Stimulated activated CD4-positive, alpha-beta T cell treated with anti-CD3 and anti-CD28 coated beads, TNF-alpha, amount 100 ng/mL, for 24 hours (primary cell): ENCODE measurements at places on chromosomes 12 and 14.

DNA sequence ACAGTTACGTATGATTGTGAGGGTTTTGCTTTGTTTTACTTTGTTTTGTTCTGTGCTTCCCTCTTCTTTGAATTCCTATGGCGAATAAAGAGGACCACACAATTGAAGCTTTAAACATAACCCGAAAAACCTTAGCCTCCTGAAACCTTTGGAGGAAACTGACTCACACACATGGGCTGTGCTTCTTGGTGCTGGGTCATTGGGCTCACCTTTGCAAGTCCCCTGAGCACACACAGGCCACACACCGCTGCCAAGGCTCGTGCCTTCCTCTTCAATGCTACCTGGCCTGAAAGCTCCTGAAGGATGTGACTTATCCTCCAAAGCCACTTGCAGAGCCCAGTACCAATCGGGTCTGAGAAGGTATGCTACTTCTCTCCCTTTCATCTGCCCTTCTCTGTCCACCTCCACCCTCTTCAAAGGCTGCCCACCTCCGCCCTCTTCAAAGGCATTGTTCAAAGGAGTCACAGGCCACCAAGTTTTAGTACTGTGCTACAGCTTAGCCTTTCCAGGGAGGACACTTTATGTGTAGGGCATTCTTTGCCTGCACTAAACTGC is 114.6 kb downstream of the FOXN3 start:
- DNase-seq, result no peak

DNA sequence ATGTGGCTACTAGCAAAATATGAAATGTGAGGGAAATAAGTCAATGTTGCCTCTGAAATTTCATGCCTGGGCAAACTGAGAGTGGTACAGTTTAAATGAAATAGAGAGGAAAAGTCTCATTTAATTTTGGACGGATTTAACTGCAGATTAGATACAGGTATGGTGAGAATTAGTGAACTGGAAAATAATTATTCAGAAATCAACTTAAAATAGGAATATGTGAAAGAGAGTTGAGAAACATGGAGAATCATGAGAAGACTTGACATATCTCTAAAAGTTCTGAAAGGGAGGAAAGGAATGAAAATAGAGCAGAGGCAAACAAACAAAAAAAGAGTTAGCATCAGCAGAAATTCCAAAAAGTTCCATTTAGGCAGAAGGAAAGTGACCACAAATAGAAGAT is 33.5 kb upstream of the BMAL2 start:
- no peak for DNase-seq

DNA sequence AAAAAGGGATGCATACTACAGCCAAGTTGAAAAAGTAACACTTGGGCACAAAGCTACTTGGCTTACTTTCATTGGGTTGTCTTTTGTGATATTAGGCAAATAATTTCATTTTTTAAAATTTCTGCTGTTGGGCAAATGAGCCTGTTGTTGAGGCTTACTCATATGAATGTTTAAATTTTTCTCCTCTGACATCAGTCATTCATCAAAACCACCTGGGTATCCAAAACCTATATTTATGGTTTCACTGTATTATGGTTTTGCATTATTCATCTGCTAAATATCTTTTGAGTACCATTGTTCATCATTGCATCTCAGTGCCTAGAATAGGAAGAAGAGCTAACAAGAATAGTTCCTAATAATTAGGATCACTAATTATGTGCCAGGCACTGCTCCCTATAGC is 28.1 kb downstream of the DYRK2 start:
- DNase-seq, result no peak

DNA sequence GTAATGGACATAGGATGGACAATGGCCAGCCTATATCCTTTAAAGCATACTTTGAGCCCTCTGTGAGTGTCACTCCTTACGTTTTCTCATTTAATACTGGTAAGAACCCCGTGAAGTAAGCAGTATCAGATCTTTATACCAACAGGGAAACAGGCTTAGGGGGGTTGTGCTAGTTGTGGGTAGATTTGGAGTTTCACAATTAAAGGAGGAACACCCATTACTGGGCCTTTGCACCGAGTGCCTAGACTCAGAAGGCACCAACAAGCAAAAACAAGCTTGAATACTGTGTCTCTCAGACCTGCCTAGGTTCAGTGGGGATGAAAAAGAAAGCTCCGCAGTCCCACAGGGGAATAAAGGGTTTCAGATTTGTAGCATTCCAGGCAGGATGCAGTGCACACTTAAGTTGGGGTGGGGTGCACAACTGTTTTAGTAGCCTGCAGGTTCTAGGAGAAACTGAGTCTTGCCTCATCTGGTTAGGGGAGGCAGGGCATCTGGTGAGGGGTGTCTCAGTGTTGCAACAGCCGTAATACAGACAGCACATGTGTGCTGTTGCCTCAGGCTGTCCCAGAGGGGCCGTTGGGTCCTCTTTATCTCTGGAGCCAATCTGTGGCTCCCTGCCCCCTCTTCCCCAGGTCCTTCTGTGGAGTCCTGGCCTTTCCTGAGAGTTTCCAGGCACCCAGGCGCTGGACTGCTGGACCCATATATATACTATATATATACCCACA is 51.2 kb downstream of the IRAK3 start:
- no peak for DNase-seq

DNA sequence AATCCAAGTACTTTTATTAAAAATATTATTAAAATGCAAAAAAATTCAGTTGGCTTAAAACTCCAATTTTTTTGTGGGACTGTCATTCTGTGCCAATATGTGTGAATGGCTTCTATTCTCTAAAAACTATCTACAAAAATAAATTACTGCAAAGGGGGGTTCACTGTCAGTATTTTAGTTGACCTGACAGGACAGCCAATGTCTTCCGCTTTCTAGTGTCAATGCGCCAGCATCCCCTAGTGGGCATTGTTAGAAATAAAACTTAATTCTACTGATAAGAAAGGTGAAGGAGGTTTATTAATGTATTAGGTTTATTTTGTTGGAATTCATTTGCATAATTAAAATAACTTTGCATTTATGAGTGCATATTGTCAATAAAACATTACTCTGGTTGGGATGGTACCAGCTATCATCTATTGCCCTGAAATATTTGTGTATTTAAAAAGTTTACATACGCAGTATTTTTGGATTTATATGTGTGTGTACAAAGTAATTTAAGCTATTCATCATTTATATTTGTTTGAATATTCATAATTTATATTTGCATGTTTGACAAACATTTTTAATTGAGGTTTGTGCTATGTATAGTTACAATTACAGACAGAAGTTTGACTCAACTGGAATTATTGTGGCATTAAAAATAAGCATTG is 527.2 kb downstream of the FLRT2 start:
- DNase-seq, result peak; percentile 18

DNA sequence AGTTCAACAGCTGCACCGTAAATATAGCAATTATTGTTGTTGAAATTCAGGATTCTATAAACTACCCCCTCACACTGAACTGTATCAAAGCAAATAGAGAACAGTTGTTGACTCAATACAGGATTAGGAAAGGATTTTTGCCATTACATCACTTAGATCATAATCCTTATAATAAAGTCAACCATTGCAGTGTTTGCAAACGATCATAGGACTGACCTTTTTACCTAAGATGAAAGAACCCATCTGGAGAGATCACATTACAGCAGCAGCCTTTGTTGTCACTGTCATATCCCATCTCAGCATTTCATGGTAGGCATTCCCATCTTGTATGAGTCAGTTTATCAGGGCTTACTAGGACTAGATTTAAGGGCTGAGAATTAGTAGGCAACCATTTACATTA is 96.1 kb downstream of the IPO8 start:
- no peak for DNase-seq

DNA sequence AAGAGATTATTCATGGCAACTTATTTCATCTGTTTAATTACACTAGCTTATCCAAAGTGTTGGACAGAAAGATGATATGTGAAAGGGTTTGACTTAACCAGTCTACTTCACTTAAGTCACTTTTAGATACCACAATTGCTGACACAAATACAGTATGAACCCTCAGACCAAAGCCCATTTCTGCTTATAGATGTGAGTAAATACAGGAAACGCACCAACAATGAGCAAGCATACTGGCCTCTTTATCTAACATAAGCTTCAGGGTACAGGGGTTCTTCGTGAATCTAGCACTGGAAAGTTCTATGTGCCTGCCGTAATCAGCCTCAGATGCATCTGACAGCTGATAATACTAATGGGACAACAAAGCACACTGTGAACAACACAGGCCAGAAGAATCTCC is 209.6 kb downstream of the MED13L start:
- DNase-seq, result no peak

- DNase-seq, result peak; percentile 29
Observed at GRCh38 chr12:131603939-131604795, 106.7 kb upstream of the SFSWAP start.

DNA sequence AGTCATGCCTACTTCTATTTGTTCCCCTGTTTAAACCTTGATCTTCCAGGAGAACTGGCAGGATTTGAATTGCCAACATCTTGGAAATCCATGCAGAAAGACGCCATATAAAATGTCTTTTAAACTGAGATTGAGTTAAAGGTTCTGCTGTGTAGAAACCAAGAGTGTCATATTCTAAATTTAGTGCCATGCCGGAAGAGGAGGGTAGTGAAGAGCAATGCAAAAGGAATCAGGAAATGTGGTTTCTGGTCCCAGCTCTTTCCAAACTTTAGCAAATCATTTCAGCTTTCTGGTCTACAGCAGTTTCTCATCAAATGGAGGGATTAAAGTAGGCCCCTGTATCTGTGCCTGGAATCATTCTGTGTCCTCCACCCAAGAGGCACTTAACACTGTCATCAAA is 85.7 kb downstream of the BTG1 start:
- no peak for DNase-seq

GRCh38 chr12:130286041-130286440 is 51.6 kb upstream of the PIWIL1 start:
- DNase-seq, result no peak

- no peak for DNase-seq
Observed at GRCh38 chr12:55652352-55652751, 15.7 kb downstream of the OR10P1 start.

GRCh38 chr12:43111608-43112007 is 440.4 kb downstream of the ADAMTS20 start:
- DNase-seq, result no peak

GRCh38 chr12:75982979-75983660 is 48.5 kb downstream of the PHLDA1 start:
- DNase-seq, result no peak

- no peak for DNase-seq
Observed at GRCh38 chr12:90940872-90941499, 14.0 kb downstream of the CCER1 start.

DNA sequence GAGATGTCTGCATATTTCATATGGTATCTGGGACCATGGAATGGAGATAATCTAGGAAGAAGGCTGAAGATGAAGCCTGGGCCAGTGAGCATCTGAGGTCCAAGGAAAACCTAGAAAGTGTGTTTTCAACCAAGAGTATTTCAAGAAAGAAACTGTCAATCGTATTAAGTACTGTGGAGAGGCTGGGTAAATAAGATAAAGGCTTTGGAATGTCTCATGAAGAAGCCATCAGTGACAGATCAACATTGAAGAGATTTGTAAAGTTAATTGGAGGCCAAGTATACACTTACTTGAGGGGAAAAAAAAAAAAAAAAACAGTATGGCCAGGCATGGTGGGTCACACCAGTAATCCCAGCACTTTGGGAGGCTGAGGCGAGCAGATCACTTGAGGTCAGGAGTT is 48.9 kb downstream of the SINHCAF start:
- no peak for DNase-seq

- DNase-seq, result no peak
Observed at GRCh38 chr12:14959916-14960496, 1.4 kb downstream of the ARHGDIB start.

GRCh38 chr12:15037091-15037687 is 64.3 kb downstream of the PDE6H start:
- DNase-seq, result no peak

DNA sequence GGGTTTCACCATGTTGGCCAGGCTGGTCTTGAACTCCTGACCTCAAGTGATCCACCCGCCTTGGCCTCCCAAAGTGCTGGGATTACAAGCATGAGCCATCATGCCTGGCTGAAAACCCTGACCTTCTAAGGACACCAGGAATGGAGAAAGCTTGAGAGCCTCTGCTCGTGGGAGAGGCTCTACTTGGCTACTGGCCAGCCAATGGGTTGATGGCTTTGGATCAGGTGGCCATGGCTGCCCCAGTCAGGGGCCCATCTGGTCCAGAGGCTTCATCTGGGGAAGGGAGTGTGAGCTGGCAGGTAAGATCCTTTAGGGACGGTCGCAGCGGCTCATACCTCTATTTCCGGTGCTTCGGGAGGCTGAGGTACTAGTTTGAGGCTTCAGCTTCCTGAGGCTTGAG is 42.5 kb upstream of the PPP1CC start:
- no peak for DNase-seq

DNA sequence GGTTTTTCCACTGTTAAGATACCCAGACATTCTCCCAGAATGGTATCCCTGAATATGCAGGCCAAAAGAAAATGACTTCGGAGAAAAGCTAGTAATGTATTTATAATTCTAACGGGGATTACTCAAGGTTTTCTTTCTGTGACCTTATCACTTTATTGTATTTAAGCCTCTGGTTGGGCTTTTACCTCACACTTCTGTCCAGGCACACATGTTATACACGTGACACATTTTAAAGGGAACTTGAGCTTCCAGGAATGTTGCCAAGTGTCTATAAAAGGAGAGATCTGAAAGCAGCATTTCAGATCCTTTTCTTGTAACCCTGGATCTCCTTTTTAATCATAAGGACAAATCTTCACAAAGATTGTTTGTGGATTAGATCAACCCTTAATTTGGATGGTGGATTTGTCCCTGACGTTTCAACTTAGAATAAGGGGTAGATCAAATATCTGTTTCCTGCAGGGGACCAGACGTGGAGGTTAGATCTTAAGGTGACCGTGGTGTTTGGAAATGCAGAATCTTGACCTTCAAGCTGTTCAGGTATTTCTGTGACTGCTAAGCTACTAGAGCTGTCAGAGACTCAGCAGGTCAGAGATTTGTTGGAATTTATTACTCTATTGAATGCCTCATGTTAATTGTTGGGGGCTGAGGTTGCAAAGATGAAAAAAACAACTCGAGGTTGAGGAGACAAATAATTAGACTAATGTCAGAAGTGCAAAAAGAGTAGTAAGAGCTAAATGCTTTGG is 1.5 kb downstream of the CIPC start:
- DNase-seq, result no peak

- no peak for DNase-seq
Observed at GRCh38 chr12:108016022-108016564, 113.0 kb upstream of the WSCD2 start.

GRCh38 chr14:97804056-97804455 is 1006.9 kb downstream of the VRK1 start:
- DNase-seq, result no peak

GRCh38 chr12:28456934-28457710 is 266.9 kb downstream of the CCDC91 start:
- DNase-seq, result no peak

GRCh38 chr14:102046337-102047278 is 40.2 kb downstream of the HSP90AA1 start:
- no peak for DNase-seq

DNA sequence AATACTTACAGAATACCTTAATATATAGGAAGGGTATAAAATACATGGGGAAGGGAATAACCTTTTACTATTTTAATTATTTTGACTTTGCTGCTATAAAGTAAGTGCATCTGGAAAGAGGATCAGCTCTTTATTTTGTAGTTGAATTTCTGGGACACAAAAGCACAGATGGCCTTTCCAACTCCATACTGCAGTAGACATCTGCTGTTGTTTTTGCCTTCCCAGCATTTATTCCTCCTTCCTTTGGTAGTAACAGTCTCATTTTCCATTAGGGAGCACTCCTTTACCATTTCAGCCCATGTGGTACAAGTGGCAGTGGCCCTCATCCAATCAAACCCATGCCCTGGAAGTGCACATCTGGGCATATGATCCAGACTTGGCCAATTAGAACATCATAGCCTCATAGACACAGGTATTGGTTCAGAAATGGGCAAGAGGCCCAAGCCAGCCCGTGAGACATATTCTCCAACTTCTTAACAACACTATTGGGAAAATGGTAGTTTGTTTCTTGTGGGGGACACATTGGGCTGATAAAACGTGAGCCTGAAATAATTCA is 64.8 kb upstream of the YARS2 start:
- no peak for DNase-seq
